Left forelimb (tissue), 1 donor: ENCODE measurements at places on chromosomes 5 and 9.
A peak's percentile ranks its signal among the peaks of the same experiment; 100 is the strongest.

DNA sequence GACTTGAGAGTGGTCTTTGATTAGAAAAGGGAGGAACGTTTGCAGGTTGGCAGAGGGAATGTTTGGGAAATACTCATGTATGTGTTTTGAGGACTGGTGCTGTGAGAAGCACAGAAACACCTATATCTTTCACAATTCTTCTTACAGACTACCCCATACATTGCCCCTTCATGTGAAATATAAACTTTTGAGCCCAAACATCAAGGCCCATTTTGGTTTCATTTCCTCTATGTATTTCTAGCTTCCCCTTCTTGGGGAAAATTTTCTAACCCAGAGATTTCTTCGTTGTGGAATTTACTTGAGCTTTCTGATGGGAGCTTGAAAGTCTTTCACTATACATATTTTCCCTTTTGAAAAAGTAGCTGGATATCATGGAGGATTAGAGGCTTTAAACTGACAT, 67.6 kb downstream of the FYB1 start:
- DNase-seq: no peak

DNA sequence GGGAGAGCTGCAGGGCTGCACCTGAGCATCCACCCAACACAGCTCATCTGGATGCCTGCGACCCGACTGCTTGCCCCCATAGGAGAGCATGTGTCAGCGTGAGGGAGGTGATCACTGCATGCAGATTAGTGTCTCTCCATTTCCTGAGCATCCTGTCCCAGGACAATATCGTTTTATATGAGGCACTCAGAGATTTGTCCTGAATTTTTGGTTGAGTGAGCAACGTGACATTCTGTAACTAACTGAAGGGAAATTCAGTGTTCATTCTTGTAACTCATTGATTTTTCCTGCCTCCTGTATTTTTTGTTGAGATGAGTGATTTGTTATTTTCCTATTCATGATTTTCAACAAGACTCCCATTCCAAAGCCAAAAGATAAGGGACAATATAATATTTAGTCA, 20.7 kb upstream of the ANKRD34B start:
- DNase-seq: no peak

GRCh38 chr9:101119206-101119819, 90.8 kb downstream of the PLPPR1 start:
- no peak for DNase-seq

DNA sequence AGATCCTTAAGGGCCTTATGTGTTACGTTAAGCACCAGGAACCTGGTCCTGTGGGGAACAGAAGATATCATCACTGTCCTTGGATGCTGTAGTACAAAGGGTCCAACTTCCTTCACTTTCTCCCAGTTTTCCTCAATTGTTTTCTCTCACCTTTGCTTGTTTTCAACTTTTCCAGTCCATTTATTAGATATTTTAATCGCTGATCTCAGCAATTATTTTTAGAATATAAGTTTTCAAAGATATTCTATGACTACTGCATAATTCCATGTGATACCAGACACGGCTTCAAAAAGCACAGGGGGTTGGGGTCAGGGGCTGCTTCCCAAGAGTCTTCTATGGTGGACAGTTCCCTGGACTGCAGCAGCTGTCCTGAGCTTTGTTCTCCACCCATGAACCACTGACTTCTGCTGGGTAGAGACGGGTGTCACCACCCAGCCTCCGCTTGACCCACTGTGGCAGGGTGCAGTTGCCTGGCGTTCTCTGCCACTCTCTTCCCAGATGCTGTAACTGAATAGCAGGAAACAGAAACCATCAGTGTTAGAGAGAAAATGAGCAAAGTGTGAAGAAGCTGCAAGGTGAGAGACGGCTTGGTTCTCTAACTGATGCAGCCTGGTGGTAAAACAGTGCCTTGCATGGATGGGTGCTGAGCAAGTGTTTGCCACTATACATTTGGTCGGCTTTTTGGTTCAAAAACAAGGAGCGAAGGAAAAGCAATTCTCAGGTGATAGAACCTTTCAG, 383.0 kb downstream of the RAB3C start:
- no peak for DNase-seq

- no peak for DNase-seq
Observed at GRCh38 chr5:40594811-40595210, 84.9 kb upstream of the PTGER4 start.

- no peak for DNase-seq
Observed at GRCh38 chr9:81490605-81491331, 198.6 kb downstream of the TLE1 start.

- no peak for DNase-seq
Observed at GRCh38 chr5:43553381-43553780, 3.5 kb downstream of the PAIP1 start.

- no peak for DNase-seq
Observed at GRCh38 chr9:122370303-122370702, 521 bp upstream of the PTGS1 start.

DNA sequence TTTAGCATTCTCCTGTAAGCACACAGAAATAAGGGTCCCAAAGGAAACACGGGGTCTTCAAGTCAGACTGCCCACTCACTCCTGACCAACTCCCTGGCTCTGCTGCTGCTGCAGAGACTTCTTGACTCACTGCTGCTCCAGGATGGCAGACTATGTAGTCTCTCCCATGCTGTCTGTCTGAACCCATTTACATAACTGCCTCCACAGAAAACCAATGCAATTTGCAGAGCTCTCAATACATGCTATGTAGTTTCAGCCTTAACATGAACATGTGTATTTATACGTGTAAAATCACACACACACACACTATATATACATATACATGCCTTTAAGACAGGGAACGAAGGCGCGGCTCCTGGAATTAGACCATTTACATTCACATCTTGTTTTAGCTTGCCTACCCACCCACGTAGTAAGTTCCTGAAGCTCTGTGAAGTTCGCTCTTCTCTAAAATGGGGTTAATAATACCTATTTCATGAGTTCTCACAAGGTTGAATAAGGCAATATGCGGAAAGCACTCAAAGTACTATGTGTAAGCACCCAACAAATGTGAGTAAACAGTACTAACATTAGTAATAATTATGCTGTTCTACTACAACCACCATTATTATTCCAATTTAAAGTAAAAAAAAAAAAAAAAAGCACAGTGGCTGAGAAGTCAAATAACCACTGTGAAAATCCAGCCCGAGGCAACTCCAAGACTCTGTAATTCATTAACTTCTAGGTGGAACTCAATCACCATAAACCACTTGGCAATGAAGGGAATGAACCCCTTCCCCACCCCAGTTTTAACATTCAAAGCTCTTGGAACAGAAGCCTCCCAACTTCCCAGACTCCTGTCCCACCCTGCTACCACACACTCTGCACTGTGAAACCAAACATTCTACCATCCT, 31.8 kb downstream of the PRELID2 start:
- DNase-seq: no peak

DNA sequence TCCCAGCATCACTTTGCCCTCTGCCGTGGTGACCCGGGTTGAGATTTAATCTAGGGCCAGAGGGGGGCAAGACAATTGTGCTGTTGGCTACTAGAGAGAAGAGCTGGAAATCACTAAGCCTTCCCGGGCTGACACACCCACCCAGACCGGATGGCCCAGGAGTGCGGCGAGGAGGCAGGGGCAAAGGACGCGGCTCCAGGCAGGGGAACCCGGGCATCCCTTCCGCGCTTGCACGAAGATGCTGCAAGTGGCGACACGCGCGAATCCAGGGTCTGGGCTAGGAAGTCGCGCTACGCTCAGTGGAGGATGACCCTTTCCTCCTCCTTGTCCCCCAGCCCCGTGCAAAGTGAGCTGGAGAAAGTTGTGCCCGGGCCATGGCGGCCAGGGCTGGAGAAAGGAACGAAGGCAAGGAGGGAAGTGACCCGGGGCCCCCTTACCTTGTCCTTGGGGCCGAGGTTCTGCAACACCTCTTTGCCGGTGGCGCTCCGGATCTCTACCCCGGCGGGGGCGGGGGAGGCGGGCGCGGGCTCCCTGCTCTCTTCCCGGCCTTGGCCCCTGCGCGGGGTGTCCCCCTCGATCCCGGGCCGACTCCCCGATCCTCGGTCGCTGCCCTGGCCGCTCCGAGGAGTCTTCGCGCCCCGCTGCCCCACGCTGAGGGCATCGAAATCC, 693 bp downstream of the DPYSL3 start:
- peak; percentile 76 for DNase-seq

DNA sequence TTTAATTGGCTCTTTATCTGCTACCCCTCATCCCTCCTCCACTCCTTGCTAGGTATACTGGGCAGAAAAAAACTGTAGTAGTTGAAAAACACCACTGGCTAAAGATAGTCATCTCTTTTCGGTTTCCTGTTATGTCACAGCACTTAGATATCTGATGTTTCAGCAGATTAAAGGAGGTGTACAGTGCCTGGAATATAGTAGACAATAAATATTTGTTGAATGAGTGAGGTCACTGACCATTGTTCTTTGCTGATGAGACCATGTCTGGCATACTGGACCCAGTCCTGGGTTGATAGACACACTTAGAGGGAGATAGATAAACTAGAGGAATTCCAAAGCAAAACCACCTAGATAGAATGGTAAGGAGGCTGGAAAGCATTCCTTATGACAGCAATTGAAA, 3.2 kb downstream of the GRPEL2 start:
- no peak for DNase-seq

DNA sequence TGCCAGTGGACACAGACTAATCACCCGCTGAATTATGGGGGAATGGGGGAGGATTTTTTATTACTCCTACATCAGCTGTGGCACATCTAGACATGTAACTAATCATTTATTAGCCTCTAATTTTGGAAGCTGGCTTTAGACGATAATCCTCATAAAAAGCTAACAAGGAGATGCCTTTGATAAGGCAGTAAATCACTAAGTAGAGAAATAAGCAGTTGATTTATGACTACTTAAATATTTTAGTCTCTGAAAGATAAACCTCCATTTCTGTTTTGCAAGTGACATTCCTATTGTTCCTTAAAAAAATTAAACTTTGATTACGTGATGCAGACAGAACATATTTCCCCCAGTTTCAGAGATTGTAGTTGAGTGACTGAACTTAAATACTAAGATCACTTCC, 206.4 kb upstream of the CDKN2B start:
- DNase-seq: no peak

DNA sequence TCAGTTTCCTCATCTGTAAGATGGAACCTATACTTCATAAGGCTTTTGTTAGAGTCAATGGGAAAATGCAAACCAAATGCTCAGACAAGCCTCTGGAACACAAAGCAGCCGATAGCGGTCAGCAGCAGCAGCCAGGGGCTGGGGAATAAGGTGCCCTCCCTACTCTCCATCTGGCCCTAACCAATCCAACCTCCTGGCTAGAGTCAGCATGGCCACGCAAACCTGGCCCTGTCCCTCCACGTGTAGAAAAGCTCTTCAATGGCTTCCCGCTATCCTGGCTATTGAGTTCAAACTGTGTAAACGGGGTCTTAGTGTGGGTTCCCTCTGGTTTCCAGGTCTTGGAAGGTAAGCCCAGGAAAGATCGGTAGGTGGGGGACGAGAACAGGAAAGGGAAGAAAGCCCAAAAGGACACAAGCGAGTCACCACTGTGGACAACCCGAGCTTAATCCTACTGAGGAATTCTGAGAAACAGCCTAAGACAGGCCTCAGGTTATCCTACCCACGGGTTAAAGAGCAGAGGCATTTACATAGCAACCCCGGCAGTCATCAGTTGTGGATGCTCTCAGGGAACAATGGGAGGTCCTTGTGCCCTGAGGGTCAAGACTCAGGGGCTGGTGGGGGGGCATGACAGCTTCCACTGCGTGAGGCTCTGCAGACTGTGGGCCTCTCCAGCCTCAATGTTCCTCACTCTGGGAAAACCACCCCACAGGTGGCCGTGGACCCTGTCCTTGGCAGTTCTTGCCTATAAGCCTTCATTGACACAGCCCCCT, 30.9 kb downstream of the FABP6 start:
- DNase-seq: no peak

- no peak for DNase-seq
Observed at GRCh38 chr5:83387041-83387440, 84.5 kb upstream of the VCAN start.

DNA sequence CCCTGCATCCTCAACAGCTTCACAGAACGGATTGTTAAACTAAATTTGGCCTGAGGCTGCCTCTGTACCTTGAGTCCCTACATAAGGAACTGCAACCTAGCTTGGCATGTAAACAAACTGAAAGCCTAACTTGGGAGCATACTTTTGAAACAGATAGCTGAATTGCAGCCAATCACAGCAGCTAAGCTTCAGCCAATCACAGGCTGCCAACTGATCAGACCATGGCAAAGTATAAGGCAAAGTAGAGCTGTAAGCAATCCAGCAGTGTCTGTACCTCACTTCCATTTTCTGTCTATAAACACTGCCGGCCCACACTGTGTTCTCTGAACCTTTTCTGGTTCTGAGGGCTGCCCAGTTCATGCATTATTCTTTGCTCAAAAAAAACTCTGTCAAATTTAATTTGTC, 8.9 kb upstream of the ZNF483 start:
- DNase-seq: no peak

GRCh38 chr5:180366326-180366725, 13.2 kb upstream of the GFPT2 start:
- no peak for DNase-seq

GRCh38 chr9:137491735-137492432, 32.8 kb upstream of the NSMF start:
- no peak for DNase-seq

DNA sequence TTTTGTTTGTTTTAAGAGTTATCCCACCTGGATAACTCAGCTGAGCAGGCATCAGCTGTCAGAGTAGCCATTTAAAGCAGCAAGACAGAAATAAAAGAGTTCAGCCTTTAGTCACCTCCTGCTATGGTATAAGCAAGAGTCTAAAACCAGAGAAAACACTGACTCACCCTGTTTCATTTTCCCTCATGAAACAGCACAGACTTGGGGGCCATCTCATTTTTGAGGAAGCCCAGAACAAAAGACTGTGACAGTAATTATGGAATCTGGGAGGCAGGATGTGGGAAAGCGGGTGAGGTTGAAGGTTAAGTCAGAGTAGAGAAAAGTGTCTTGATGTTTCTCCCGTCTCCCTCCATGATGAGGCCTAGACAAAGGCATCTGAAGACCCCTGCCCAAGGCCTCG, 90.2 kb upstream of the FAM174A start:
- no peak for DNase-seq

- DNase-seq: no peak
Observed at GRCh38 chr5:108798513-108799265, 51.0 kb downstream of the FER start.

DNA sequence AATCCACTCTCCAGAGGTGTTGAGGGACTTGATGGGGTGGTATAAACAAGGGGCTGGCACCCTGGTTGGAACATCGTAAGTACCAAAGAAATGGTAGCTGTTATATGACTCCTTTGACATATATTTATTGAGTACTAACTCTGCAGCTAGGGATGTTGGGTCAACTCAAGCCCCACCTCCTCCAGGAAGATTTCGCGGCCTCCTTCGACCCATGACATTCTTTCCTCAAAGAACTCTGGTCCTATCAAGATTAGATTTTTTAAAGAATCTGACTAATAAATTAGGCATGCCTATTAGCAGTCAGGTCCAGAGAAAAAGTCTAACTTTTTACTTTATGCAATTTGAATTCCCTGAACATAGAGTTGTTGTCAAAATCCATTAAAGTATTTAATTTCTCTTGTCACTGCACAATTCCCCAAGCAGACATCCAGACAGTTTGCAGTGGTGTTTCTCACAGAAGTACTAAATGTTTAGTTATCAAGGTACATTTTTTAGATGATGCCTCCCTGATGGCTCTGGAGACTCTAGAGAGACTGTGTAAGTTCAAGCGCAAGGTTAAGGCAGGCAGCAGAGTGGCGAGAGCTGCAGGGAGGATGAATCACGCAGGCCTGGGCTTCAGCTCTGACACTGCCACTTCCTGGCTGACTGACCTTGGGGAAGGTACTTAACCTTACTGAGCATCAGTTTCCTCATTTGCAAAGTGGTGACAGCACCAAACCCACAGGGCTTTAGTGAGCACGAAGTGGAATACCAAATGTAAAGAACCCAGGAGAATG, 209.6 kb downstream of the TTLL11 start:
- no peak for DNase-seq

GRCh38 chr9:105254226-105254625, 9.8 kb downstream of the SLC44A1 start:
- no peak for DNase-seq
